ENCODE measurements at places on chromosomes 2 and 18. TPM values are rescaled to one million over a fixed set of nuclear protein-coding genes. Genes with fewer than 3 reads are reported as not detected.

NPHP1 gene
- 2.4 TPM for total RNA-seq

PSTPIP2 gene
- total RNA-seq = 1.00 TPM

NAGK gene
- 221 TPM for total RNA-seq

POTEJ gene
- total RNA-seq = not detected

GCFC2 gene
- 20.4 TPM for total RNA-seq

DNA sequence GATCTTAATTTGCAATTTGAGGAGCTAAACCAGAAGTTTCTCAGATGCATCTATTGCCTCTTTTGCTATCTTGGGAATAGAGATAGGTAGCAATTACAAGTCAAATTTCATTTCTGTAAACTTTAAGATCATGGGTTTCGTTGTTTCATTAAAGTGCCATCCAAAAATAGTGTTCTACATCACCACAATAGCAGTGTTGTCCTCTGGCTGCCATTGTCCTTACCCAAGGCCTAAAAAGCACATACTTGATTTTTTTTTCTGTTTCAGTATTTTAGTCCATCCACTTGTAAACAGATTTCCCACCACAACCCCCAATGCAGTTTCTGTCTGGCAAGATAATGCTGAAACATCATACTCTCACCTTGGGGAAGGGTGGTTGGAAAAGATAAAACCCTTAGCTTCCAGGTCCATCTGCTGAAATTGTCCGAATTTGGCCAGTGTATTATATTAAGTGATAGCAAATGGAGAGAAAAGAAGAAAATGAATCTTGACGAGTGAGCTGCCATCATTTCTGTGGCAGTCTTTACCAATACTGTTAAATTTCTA is 136.2 kb downstream of the LCLAT1 start:
- no peak for DNase-seq
- peaks cover 81% of the 10 kb centered on the region for H3K4me1 ChIP-seq
- peak overlapping the region; percentile 74 for H3K27ac ChIP-seq
- H3K27me3 ChIP-seq = no peaks in the 10 kb centered on the region
- H3K36me3 ChIP-seq = no peaks in the 10 kb centered on the region
- no peak overlapping the region for H3K4me3 ChIP-seq

DNA sequence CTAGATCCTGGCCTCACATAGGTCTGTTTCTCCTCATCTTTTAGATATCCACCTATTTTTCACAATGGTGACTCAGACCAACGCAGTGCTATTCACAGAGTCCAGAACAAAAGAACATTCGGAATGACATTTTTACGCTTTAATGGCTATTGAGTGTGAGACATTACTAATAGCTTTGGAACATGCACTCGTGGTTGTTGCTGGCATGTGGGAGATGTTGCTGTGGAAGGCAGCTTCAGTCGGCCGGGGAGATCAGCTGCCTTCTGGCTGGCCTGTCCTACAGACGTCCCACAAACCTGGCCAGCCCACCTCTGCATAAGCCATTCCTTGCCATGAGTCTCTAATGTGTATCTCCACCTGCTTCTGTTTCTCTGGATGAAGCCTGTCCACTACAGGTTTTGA is 3.4 kb downstream of the MBP start:
- H3K27me3 ChIP-seq = no peaks in the 10 kb centered on the region
- DNase-seq = no peak
- peaks cover 77% of the 10 kb centered on the region for H3K4me1 ChIP-seq
- no peaks in the 10 kb centered on the region for H3K36me3 ChIP-seq
- H3K27ac ChIP-seq = no peak overlapping the region

Data from B cell (primary cell).